NCI-H2081 (cell line): ENCODE measurements at places on chromosomes 3 and 15.

DNA sequence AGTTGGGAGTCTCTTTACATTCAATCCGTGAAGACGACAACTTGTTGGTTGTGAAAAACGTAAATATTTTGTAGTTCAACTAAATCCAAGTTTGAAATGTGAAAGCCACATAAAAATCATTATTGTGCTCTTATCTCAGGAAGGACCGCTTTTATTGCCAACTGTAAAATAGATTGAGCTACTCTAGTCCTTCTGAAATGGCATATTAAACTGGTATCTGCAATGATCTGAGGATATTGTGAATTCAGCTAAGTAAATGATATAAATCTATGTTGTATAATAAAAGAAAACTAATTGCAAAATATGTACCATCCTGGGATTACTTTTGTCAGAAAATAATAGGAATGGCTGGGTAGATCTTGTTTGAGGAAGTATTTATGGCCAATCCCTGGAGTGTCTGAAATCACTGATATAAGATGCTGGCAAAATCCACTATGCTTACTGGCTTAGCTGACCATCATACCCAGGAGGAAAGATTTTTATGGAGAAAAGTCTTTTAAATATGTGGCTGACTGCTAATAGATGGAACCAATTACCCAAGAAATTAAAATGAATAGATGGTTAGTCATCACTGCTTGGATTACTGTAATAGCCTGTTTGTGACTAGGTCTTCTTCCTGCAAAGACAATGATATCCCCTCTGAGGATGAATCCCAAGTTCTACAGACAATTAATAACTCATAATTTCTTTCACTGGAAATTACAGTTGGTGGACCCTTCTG lies 191.8 kb downstream of the SEMA6D start:
- no peak for DNase-seq

- no peak for DNase-seq
These were observed 38.4 kb downstream of the HHLA2 start for GRCh38 chr3:108334701-108335100.

DNA sequence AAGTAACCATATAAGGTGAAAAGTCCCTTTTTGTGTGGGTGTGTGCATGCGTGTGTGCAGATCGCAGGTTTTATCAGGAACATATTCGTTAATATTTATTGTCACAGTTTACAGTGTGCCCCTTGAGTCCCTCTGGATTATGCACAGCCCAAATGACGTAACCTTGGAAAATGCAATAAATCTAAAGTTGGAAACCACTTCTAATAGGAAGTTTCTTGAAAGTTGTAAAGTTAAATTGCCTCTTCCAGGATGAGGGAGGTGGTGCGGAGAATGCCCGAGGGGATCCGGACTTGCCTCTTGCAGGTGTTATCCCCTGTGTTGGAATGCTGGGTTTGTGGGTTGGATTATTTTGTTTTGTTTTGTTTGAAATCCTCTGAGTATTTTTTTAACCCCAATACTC lies 143.3 kb downstream of the CMSS1 start:
- no peak for DNase-seq

DNA sequence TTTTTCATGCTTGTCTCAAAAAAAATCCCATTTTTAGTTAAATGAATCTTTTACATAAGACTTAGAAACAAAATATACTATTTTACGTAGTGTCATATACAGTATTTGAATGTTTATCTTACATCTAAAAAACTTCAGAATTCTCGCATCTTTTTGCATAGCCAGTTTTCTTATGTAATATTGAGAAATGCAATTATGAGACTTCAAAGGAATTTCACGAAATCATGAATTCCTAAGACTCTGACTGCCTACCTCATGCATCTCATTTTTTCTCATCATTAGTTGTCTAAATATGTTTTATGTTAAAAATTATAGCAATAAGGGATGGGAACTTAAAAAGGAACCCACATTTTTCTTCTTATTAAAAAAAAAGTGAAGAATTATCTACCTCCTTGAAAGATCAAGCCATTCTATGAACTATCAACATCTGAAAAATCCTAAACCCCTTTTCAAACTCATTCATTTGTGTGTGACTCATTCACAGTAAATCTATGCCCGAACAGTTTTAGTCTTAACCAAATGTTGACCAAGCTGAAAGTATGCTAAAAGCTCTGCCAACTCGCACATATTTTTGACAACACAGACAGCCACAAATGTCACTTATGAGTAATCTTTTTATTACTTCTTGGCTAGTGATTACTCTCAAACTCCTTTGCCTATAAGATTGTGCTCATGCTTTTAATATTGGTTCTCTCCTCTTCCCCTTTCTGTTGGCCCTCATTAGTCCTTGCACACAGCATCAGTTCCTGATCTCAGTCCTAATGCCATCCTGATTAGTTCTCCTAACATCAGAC lies 115.9 kb downstream of the DCLK3 start:
- no peak for DNase-seq

DNA sequence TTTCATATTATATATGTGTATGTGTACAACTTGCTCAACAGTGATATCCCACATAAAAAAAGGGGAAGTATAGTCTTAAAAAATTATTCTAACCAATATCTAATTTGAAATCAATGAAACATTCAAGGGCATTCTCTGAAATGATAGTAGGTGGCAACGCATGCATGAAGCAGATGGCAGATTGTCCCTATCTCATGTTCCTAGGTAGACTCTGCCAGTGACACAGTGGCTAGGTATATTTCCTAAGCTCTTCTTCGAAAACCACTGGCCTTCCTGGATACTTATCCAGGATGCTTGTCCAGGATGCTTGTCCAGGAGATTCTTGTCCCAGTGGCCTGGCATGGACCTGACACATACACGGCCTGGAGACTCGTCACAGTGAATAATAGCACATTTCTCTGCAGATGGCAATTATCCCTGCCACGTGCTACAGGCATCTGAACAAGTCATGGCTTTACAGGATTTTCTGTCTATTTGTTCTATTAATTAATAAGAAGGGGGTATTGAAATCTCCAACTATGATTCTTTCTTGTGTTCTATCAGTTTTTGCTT lies 54.9 kb downstream of the OCA2 start:
- no peak for DNase-seq

- no peak for DNase-seq
These were observed 1042.3 kb downstream of the DIPK2A start for GRCh38 chr3:145013931-145014330.

- no peak for DNase-seq
These were observed 25.3 kb downstream of the TRANK1 start for GRCh38 chr3:36919439-36920160.

- peak; percentile 30 for DNase-seq
These were observed 21.9 kb downstream of the LSAMP start for GRCh38 chr3:116423374-116423773.

GRCh38 chr15:88449581-88449980 lies 17.6 kb downstream of the MRPL46 start:
- no peak for DNase-seq
